ENCODE measurements at places on chromosomes 11 and 22.

GRCh38 chr11:64409707-64410403 is 50.9 kb downstream of the RPS6KA4 start:
- DNase-seq: no peak

DNA sequence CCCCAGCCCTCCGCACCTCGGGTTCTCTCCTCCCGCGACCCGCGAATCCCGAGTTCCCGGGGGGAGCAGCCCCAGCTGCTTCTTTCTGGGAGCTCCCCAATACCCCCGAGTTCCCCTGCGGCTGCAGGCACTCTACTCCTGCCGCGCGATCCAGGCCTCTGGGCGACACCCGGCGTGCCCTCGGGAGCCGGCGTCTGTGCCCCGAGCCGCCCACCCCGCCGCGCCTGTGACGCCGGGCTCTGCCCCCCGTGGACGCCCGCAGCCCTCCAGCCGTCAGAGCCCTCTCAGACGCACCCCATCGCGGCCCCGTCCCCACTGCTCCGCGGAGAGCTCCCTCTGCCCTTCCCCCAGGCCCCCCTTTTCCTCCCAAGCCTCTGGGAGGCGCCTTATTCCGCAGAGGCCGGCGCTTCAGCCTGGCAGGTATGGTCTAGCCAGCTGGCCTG is 422 bp downstream of the GLB1L2 start:
- DNase-seq: no peak

DNA sequence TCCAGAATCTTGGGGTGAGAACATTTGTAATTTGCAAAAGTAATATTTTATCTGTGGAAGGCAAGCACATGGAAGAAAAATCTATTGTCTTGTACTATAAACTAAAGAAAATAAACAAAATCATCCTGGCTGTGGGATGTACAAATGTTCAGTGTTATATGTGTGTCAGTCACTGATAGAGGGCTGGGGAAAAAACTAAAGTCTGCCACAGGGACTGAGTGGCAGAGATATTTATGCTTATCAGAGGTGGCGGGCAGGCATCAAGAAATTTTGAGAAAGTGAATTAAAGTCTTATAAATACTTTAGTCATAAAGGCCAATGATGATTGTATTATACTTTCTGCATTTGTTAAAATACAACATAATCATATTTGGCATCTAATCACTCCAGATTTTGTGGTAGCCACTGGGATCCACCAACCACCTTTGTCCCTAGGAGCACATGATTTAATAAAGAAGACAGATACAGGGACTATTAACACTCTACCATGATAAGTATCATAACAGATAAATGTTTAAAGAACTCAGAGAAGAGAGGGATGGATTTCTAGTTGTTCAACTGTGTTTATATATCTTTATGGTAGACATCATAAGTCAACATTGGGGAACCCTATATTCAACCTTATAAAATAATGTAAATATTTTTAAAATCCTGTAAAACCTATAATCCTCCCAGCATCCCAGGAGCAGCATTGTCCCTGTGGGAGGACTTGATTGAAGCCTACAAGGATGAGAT is 2.6 kb upstream of the ENDOD1 start:
- no peak for DNase-seq

- no peak for DNase-seq
Observed at GRCh38 chr22:25197340-25197739, 2.3 kb upstream of the CRYBB3 start.

GRCh38 chr11:22331771-22332170 is 6.4 kb upstream of the SLC17A6 start:
- no peak for DNase-seq

- no peak for DNase-seq
Observed at GRCh38 chr11:16613262-16613511, 125.3 kb upstream of the C11orf58 start.

DNA sequence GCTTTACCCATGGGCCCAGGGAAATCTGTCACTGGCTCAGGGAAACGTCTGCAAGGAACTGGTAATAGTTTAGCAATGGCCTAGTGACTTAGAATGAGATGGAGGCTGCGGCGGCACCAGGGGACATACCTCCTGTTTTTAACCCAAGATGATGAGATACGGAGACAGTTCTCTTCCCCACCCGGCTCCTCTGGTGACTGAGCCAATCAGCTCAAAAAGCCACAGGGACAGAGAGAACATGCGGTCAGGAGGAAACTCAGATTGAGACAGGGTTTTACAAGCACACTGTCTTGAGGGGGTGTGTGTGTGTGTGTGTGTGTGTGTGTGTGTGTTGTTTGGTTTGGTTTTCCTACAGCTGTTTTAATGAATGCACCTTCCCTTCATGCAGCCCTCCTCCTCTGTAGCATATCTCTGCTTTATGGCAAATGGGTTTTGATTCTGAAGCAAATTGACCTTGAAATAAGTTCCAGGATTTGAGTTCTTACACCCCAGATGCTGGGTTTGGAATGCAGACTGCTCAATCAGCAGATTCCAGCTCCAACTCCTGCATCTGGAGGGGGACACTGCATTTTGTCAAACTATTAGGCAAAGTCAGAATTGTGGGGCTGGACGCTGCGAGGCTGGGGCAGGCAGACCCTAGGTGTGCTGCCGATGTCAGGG is 246.2 kb downstream of the NTM start:
- DNase-seq: no peak

GRCh38 chr11:132036746-132037466 is 666.5 kb downstream of the NTM start:
- DNase-seq: no peak

- DNase-seq: no peak
Observed at GRCh38 chr11:125128450-125128849, 17.0 kb upstream of the TMEM218 start.

- no peak for DNase-seq
Observed at GRCh38 chr11:2304506-2305139, 2.8 kb downstream of the TSPAN32 start.

DNA sequence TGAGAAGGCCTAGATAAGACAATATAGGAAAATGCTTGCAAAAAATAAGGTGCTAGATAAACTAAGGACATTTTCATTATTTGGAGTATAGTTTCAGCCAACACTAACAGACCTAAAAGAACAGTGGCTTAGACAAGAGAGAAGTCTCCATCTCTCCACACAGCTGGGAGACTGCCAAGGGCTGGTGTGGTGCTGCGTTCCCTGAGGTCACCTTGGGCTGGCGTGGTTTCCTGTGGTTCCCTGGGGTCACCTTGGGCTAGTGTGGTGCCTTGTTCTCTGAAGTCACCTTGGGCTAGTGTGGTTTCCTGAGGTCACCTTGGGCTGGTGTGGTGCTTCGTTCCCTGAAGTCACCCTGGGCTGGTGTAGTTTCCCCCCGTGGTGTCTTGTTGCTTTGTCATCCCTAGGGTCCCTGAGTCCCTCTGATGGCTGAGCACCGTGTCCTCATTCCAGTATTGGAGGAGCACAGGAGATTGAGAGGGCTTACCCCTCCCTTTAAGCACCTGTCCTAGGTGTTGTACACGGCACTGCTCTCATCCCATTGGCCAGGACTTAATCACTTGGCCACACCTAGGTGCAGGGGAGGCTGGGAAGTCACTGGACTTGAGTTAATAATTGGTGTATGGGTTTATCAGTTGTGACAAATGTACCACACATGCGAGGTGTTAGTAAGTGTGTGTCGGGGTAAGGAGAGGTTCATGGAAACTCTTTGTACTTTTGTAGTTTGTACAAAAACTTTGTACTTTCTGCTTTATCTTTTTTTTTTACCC is 14.9 kb downstream of the SAMM50 start:
- DNase-seq: no peak

DNA sequence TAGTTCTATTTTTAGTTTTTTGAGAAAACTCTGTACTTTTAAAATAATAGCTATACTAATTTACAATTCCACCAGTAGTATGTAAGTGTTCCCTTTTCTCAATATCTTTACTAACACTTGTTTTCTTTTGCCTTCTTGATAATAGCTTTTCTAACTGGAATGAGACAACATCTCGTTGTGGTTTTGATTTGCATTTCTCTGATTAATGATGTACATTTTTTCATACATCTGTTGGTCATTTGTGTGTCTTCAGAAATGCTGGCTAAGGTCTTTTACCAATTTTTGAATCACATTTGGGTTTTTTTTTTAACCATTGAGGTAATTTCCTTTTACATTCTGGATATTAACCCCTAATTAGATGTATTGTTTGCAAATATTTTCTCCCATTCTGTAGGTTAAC is 258.9 kb downstream of the DYNC2H1 start:
- no peak for DNase-seq

GRCh38 chr11:104916442-104916841 is 18.2 kb upstream of the CASP12 start:
- DNase-seq: no peak

- no peak for DNase-seq
Observed at GRCh38 chr11:64802370-64803157, 450 bp downstream of the MAP4K2 start.

DNA sequence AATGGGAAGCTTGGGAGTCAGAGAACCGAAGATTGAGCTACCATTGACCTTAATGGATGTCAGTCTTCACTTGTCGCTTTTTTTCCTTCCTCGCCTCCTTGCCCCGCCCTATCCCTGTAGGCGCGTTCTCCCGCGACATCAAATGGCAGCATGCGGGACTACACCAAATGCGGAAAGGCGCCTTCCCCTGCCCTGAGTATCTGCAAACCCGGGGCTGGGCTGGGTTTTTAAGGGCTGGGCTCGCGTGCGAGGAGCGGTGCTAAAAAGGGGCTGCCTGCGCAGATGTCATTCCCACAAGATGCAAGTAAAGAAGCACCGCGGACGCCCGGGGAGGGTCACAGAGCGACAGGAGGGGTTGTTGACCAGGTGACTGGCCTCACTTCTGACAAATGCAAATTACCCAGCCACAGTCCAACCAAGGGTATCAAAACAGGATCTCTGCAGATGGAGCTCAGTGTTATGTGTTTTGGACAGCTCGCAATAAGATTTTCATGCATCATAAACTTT is 4.7 kb upstream of the FAM111B start:
- DNase-seq: peak; percentile 26

GRCh38 chr11:76074148-76075095 is 131.9 kb downstream of the WNT11 start:
- DNase-seq: no peak
